ENCODE measurements at places on chromosomes 4 and X.

GRCh38 chr4:182177166-182177565 lies 66.0 kb upstream of the TENM3 start:
- DNase-seq, result peak; percentile 74

DNA sequence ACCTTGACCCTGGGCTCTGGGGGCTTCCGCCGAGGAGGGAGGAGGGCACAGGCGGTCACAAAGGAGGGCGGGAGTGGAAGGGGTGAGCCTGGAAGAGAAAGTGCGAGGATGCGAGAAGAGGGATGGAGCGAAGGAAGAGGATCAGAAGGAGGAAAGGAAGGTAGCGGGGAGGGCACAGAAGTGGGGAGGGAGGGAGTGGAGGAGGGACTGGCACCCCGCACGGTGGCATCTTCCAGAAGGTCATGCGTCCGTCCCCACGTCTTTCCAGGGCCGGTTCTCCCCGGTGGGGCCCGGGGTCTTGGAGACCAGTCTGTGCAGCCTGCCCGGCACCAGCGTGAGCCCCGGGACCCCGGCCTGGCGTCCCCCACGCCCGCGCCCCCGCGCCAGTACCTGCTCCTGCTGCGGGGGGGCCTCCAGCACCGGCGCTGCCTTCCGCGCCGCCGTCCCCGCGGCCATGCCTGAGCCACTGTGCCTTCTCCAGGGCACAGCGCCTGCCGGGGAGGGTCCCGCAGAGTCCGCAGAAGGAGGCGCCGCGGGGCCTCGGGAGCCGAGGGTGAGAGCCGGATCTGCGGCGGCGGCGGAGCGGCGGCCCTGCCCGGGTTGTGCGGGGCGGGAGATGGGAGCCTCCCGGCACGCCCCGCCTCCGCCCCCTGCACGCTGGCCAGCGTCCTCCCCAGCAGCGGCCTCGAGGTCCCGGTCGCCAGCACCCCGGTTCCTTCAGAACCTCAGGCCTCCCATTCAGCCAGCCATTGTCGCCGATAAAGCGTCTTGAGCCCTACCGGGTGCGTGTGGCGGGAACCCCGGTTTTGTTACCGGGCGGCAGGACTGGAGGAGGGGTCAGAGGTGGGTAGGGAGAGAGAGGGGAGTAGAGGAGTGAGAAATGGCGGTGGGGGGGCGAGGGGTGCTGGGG lies at the start of gene RNF175:
TSS of gene RNF175 (minus strand) at position 618 of the 910 bp plus-strand sequence. CDS start at position 456, 162 bp downstream.
- DNase-seq, result peak; percentile 9

- DNase-seq, result no peak
These were observed 46.4 kb downstream of the IL13RA1 start for GRCh38 chrX:118773782-118774181.

GRCh38 chr4:172356016-172356415 lies 542.8 kb downstream of the GALNTL6 start:
- no peak for DNase-seq

DNA sequence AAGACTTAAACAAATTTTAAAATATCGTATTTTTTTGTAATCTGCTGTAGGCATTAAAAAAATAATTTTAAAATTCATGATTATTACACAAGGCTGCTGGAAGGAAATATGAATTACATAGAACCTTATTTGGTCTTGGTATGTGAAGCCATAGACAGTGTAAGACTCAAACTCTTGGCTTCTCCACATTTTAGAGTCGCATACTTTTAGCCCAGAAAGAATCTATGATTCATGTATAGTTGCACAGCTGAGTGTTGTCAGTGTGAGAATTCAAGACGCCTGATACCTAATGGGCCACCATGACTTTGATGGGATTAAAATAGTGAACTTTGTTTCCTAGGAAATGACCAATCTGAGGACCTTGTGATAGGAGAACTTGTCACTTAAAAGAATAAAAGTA lies 1.4 kb downstream of the INTU start:
- DNase-seq, result no peak

DNA sequence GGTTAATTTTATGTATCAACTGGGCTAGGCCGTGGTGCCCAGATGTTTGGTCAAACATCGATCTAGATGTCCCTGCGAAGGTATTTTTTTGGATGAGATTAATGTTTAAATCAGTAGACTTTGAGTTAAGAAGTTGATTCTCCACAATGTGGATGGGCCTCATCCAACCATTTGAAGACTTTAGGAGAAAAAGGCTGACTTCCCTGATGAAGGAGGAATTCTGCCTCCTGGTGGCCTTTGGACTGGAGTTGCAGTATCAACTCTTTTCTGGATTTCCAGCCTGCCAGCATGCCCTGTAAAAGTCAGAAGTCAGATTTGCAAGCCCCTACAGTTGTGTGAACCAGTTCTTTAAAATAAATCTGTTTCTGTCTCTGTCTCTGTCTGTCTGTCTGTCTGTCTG lies 91.4 kb downstream of the STK32B start:
- DNase-seq, result peak; percentile 64

DNA sequence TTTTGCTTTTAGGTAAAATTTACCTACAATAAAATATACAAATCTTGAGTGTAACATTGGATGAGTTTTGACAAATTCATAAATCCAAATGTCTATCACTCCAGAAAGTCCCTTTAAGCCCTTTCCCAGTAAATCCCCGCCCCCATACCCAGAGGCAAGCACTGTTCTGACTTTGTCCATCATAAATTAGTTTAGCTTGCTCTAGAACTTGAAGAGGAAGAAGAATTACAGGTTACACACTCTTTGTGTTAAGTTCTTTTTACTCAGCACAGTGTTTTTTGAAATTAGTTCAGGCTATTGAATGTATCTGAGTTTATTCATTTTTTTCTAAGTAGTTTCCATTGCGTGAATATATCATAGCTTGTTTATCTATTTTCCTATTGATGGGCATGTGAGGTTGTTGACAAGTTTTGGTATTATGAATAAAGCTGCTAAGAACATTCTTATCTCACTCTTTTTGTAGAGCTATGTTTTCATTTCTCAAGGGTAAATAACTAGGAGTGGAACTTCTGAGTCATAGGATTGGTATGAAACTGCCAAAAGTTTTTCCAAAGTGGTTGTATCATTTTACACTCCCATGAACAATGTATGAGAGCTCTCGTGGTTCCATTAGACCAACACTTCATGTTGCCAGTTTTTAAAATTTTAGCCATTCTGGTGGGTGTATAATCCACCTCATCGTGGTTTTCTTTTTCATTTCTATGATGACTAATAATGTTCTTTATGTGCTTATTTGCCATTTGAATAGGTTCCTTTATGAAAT lies 22.4 kb upstream of the HPSE start:
- DNase-seq, result peak; percentile 77

DNA sequence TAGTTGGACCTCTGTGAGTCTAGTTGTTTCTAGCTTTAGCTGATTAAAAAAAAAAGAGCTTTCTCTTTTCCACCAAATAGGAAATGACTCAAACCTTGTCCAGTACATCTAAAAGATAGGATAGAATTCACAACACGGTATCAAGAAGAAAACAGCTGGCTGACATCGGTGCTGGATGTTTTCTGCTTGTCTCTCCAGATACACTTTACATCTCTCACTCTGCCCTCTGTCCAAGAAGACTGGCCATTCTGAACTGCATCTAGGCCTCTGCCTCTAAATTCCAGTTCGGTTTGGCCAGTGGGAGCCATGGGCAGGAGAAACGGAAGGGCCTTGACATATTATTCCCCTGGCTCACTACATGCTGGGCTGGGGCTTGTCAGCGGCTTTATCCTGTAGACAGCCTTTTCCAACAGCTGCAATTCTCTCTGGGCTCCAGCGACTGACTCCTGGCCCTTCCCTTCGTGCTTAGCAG lies 57.3 kb upstream of the SHISA3 start:
- DNase-seq, result no peak

DNA sequence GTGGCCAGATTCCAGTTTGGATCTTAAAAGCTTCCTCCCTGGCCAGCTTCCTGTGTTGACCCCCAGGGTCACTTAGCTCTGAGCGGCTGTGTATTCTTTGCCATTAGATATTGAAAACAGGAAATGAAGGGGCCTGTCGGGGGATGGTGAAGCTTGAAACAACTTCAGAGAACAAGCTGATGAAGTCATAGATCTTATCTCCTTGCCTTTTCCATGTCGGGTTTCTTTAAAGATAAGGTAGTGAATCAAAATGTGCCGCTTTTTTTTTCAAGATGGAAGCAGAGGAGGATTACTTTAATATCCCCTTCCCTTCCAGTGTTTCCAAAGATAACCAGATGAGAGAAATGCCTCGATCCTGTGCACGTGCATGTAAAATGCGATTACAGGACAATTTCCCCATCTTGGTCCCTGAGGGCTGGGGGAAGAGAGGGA lies 508.5 kb downstream of the MID1IP1 start:
- DNase-seq, result no peak

GRCh38 chr4:2482693-2483092 lies 13.8 kb downstream of the RNF4 start:
- no peak for DNase-seq

DNA sequence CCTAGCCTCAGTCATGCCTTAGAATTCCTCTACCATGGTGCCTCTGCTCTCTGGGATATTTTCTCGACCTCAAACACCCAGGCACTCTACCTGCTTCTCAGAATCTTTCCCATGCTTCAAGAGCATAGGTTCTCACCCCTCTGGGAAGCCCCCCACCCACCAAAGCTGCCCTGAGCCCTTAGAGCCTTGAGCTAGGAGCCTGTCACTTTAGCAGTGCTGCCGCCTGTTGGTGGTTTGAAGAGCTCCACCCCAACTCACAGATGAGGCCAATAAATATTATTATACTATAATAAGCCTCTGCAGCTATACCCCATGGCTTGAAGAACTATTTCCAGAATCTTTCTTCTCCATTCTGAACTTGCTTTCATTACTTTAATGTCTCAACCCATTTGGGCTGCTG lies 109.7 kb downstream of the RTL5 start:
- peak; percentile 11 for DNase-seq

DNA sequence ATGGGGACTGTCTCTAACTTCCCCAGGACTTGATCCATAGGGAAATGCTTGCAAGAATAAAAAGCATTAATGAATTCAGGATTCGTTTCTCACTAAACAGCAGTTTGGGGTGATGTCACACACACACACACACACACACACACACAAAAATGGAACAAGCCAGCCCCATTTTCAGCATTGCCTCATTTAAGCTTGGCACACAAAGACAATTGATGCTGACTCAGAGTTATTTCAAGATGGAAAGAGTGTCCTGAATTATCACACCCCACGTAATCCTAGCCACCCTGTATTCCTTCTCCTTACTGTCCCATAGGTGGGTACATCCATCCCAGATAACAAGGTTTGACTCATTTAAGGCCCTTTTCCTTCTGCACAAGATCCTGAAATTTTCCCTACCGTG lies 345.1 kb upstream of the HS3ST1 start:
- no peak for DNase-seq

DNA sequence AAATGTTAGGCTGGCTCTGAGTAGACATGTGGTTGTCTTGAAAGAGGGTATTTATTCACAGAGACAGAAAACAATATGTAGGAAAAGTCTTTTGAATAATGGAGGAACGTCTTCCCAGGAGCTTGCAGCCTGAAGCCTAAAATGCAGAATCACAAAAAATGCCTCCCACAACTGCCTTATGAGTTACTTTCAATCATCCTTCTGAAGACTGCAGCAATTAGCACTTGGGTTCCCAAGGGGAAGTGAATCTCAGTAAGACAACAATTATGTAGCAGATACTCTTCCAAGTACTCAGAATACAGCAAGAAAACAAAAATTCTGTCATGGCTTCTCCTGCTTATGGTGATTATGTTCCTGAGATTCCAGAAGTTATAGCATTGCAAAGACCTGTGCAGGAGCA lies 166.6 kb upstream of the TBL1X start:
- DNase-seq, result no peak

DNA sequence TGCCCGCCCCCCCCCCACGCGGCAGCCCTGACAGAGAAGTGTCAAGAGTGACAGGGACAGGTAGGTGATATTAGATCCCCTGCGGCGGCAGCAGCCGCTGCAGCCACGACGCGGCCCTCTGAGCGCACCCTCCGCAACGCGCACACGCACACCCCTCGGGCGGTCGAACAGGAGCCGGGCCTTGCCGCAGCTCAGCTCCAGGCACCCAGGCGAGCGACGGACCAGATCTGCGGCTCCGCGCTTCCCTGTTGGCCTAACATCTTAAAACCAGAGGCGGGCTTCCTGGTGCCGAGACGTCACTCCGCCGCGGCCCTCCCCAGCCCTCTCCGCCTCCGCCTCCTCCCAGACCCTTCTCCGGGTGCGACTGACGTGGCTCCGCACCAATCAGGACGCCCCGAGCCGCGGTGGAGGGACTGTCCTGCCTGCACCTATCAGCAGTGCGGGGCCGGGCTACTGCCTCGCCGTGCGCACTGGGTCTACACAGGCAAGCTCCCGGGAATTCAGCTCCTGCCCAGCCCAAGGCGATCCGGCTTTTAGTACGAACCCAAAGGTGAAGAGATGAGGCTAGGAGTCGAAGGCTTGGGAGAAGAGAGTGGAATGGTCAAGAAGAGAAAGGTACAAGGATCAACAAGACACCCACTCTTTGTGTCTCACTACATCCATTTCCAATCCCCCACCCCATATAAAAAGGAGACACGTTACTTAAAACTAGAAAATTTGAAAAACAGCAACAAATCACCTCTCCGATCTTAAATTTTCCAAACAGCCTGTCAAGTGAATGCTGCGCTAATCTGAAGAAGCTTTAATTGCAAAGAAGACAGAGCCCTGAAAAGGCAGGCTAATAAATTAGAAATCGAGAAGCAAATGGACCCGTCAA lies at the start of gene PITX2:
TSS of gene PITX2 (minus strand) at position 237 of the 877 bp plus-strand sequence. CDS start 617 bp downstream, outside the sequence.
- DNase-seq, result no peak

GRCh38 chr4:89290727-89291516 lies 16.7 kb downstream of the GPRIN3 start:
- DNase-seq, result no peak

- peak; percentile 6 for DNase-seq
These were observed 469.4 kb downstream of the CFAP47 start for GRCh38 chrX:36388901-36389300.

DNA sequence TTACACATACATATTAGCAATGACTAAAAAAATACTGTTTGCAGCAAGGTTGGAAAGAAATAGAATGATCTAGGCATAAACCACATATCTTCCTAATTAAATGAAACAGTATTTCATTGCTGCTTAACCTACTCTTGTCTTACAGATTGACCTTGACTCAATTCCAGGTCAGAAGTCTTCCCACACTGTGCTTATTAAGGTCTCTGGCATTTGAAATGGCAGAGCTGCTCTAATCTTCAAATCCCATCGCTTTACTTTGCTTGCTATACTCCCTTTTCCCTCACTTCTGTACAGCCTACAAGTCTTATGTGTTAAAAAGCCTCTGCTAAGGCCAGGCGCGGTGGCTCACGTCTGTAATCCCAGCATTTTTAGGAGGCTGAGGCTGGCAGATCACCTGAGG lies 424.5 kb downstream of the RPA4 start:
- DNase-seq, result no peak

DNA sequence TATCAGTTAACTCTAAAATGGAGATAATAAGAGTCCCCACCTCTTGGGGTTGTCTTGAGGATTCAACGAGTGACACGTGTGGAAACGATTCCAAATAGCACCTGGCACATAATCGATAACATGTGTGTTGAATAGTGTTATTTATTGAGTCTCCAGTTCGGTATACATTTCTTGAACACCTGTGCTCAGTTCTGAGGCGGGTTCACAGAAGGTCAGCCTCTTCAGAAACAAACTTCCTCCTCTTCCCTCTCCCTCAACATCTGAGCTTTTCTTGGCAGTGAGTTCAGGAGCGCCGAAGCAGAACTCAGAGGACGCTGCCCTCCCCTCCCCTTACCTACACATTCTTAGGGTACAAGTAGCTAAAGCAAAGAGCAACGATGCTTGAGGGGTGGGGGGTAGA lies 934 bp downstream of the PDHA1 start:
- DNase-seq, result no peak

Data from ACHN (cell line).